Stimulated activated CD4-positive, alpha-beta T cell treated with anti-CD3 and anti-CD28 coated beads, TNF-alpha, amount 100 ng/mL, for 24 hours (primary cell): ENCODE measurements at places on chromosomes 7 and 10.

DNA sequence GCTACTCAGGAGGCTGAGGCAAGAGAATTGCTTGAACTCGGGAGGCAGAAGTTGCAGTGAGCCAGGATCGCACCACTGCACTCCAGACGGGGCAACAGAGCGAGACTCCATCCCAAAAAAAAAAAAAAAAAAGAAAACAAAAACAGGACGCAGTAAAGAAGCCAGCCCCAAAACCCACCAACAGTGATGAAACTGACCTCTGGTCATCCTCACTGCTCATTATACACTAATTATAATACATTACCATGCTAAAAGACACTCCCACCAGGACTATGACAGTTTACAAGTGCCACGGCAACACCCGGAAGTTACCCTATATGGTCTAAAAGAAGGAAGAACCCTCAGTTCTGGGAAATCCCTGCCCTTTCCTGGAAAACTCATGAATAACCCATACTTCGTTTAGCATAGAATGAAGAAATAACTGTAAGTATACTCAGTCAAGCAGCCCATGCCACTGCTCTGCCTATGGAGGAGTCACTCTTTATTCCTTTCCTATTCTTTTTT is 40.0 kb upstream of the EIF4H start:
- DNase-seq, result no peak

DNA sequence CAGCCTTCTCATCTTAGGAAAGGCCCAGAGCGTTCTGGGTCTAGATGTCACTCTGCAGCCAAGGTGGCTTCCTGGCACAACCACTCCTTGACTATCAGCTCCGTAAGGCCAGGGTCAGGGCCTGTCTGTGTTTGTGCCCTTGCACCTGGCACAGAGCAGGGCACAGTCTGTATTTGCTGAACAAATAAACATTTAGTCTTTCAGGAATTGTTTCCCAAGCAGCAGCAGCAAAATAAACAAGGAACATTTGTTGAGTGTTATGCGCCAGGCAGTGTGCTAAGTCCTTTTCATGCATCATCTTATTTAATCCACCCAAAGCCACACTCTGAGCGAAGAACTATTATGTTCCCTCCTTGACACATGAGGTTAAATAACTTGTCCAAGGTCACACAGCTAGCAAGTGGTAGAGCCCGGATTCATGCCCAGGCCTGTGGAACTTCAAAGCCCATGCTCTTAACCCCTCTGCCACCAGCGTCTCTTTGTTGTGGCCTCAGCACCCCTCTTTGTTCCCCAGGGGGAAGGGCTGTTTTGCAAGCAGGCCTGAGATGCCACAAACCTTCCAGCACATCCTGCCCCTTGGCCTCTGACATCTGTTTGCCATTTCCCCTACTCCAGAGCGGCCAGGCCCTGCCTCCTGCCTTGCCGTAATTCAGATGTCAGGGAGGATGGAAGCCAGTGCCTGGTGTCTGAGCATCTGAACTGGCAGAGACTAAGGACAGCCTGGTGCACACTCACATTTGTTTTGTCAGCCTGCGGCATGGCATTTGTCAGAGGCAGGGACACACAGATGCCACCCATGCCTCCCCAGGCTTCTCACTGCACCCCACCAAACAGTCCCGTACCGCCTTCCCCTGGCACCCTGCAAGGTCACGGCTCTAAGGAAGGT is 325.8 kb upstream of the ZMIZ1 start:
- no peak for DNase-seq

DNA sequence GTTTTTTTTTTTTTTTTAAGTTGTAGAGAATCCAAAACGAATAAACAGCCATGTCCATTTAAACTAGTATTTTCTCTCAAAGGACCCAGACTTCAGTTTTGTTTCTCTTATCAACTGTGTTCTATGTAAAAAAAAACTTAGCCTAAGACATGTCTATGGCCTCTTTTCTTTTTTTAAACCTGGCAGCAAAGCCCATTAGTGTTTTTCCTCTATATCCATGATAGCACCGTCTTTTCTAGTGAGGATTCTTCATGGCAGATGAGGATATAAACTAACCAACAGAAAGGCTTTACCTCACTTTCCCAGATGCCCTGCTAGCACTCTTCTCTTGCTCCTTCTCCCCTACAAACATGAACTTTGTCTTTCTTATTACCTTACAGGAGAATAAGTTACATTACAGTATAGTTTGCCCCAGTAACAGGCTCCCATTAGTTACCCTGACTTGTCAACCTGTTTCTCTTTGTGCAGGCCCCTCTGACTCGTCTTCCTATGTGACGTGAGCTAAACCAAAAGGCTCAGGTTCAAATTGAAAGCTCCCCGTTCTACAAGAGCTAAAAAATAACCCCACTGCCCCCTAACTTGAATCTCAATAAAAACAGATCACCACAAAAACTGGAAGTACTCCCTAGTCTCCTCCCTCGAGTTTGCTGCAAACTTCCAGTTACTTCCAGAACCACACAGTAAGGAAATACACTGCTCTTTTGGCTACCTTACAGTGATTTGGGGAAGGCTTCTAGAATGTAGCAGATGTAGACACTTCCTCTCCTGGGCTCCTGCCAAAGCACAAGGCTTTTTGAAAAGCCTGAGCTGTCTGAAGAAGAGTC is 20.1 kb downstream of the P4HA1 start:
- DNase-seq, result no peak

DNA sequence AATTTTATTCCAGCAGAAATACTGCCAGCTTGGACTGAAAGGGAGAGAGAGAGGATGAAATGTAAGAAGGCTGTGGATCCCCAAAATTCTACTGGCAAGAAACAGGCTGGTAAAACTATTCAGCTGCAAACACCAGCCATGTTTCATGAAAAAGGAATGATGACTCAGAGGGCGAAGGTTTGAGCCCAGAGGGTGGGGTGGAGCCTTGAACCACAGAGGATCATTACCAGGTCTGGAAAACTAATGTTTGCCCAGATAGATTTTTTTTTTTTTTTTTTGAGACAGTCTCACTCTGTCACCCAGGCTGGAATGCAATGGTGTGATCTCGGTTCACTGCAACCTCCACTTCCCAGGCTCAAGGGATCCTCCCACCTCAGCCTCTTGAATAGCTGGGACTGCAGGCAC is 41.7 kb upstream of the NRF1 start:
- DNase-seq, result no peak

GRCh38 chr10:78310481-78311080 is 276.9 kb downstream of the RPS24 start:
- no peak for DNase-seq

DNA sequence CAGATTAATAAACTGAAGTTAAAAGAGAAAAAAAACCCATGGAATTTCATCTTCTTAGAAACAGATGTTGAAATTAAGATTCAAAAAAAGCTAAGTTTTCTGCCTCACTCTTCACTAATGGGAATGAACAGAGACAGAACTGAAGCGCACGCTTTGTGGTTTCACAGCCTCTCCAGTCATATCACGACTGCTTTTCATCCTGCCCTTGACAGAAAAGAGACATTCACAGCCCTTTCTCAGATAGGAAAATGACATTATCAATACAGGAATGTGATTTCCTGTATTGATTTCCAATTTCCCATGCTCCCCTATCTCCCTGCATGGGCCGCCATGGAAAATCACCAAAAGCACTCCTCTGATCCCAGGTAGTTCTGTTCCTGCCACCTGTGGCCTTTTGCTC is 108.2 kb downstream of the PFKFB3 start:
- no peak for DNase-seq
